ENCODE measurements at places on chromosomes 11 and 22.
A peak's percentile ranks its signal among the peaks of the same experiment; 100 is the strongest.

DNA sequence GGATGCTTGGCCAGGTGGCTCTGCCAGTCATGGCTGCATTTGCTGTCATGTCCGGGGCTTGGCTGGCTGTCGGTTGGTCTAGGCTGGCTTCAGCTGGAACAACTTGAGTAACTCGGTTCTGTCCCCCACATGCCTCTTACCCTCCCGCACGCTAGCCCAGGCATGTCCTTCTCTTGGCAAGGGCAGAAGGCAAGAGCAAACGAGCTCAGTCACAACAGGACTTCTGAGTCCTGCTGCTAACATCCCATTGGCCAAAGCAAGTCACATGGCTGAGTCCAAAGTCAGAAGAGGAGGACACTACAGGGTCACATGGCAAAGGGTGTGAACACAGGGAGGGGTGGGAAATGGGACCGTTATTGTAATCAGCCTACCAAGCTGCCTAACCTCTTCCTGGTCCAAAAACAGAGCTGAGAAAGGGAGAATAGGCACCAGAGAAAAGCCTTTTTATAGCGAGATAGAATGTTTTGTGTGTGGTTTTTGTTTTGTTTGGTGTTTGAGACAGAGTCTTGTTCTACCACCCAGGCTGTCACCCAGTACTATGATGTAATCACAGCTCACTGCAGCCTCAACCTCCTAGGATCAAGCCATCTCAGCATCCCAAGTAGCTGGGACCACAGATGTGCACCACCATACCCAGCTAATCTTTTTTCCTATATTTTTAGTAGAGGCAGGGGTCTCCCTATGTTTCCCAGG lies 81.9 kb downstream of the MN1 start:
- DNase-seq = peak; percentile 91

DNA sequence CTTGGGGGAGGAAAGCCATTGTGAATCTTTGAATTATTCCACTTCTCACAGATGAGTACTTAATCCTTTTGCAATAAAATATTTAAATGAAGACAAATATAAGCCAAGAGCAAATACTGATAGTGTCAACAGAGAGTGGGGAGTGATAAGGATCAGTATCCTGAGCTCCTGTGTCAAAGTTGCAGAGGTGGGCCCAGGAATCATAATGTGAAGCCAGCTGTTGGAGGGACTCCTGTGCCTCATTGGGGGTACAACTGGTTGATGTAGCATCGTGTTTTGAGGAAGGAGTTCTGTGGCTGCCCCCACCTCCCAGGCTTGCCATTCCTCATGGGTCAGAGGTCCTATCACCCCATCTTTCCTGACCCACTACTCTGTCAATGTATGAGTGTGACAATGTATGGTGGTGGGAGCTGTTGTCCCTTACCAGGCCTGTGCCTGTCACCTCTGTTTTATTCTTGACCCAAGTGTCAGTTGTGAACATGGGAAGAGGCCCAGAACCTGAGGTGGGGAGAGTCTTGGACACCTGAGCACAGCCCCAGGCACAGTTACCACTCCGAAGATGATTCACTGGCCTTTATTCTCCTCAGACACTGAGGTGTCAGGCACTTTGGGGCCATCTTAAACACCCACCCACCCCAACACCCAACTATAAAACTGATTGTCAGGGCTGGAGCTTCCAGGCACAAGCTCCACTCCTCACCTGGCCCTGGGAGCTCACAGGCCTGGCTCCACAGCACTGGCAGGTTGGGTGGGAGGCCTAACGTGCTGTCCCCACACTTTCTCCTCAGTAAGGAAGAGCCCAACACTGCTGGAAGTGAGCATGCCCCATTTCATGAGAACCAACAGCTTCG lies 38.4 kb downstream of the KCNQ1OT1 start:
- DNase-seq = no peak

DNA sequence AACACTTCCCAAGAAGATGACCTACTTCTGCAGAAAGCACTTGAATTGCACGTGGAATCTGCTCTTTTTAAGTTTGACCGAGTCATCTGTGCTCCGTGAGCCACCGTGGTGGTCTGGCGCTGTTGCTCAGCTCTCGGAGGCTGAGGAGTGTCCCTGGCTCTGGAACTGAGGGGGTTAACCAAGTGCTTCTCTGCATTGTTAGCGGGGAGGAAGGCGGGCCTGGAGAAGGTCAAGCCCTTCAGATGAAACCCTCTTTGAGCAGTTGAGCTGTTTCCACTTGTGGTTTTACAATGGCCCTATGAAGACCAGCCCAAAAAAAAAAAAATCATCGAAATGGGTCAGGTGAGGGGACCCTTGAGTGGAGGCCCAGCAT lies 286.4 kb downstream of the NTM start:
- DNase-seq = no peak

GRCh38 chr11:94127638-94128037 lies 1.0 kb upstream of the PANX1 start:
- DNase-seq = no peak

DNA sequence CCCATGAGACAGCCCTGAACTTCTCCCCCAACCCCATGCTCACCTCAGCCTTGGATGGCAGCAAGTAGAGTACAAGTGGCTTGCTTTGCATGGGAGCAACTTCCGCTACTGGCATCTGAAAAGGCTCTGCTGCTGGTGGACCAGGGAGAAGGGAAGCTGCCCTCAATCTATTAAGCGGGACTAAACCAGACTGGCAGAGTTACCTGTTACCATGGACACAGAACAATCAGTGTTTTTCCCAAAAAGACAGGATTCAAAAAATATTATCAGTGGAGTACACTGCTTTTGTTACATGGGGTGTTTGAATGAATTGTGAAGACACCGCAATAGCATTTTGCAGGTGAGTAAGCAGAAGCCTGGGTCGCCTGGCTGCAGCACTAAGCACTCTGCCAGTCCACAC lies 631.4 kb upstream of the B3GAT1 start:
- DNase-seq = no peak

- peak; percentile 46 for DNase-seq
Measured at GRCh38 chr11:111526501-111526900, 11.9 kb downstream of the HOATZ start.

DNA sequence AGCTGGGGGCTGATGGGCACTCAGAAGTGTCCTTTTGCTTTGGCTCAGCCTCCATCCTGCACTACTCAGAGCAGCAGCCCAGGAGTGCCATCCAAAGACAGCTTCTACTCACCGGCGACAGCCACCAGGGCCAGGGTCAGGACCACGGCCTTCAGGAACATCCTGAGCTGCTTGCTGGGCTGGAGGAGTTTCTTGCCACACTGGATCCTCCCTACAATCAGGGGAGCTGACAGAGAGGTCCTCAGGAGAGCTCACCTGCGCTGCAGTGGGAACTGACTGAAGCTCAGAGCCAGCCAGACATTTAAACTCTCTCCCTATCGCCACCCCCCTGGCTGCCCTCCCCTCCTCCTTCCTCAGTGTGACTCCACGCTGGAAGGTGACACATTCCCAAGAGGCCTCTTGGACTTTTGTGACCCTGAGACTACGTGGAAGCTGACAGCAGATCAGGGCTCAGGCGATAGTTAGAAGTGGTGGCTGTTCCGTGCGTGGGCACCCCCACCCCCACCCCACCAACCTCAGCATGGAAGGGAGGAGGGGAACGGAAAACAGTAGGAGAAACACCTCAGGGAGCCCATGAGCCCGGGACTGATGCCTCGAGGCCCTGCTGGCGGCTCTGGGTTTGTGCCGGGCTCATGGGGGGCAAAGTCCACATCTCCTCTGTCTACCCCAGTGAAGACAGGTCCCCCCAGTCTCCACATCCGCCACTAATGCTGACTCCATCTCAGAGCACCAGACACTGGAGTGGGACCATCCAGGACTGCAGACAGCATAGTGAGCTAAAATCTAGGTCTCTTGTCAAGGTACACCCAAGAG lies at the start of gene APOA4:
Gene APOA4, minus strand, starts transcription at position 274 of the 813 bp plus-strand sequence. Its CDS starts 113 bp downstream, at position 161.
- DNase-seq = no peak

DNA sequence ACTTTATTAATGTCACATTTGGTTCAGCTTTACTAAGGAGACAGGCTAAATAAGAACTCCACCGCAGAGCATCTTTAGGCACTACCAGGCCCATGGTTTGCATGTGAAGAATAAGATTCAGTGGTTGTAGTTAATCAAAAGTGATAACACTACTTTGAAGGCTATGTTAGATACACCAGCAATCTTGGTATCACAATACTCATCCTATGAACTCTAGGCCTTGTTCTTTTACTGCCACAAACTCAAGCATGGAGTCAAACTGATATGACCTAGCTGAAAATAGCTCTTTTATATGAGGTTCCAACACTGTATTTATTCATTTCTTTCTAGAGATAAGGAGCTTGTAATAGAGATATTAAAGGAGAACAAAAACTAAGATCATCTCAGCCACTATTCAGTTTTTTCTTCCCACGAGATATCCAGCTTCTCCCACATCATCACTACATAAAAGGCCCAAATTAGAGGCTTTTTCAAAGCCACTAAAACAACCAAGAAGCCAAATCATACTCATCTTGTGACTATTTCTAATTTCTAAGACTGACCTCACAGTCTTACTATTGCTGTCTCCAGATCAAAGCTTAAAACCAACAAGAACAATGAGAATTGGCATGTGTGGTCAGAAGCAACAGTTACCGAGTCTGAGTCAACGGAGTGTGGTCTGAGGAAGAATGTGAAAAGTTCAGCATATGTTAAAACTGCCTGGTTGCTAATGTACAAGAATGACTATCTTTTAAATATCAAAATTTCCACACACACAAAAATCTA lies 25.1 kb upstream of the GUCY1A2 start:
- peak; percentile 60 for DNase-seq

DNA sequence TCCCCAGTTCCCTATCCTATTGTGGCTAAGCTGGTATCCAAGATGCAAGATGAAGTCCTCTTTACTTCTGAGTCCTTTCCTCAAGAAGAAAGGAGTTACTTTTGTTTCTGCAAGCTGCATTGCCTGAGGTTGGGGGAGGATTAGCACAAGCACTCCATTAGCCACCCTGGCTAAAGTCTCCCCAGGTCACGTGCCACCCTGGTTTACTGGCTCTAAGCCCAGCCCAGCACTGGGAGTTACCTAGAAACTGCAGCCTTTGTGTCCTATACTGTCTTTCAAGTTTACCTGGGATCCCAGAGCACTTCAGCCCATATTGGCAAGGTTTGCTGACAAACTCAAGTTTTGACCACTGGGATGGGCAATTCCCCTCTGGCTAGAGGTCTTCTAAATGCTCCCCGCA lies 78.4 kb upstream of the DBX1 start:
- DNase-seq = no peak

Measured in SW480 (cell line).